ENCODE measurements at places on chromosomes 11 and 22. TPM values are rescaled to one million over a fixed set of nuclear protein-coding genes. Genes with fewer than 3 reads are reported as not detected.
A peak's percentile ranks its signal among the peaks of the same experiment; 100 is the strongest.

The CTNND1 gene
- total RNA-seq = 259 TPM

The PRR33 gene
- not detected for total RNA-seq

The CHEK1 gene
- total RNA-seq = 3.1 TPM

The MRGPRX4 gene
- total RNA-seq = not detected

The CNGA4 gene
- not detected for total RNA-seq

GRCh38 chr11:79083352-79083751 is 357.5 kb downstream of the TENM4 start:
- no peaks in the 10 kb centered on the region for H3K4me1 ChIP-seq
- H3K4me3 ChIP-seq = no peak overlapping the region
- DNase-seq = no peak
- no peak overlapping the region for H3K27ac ChIP-seq
- no peaks in the 10 kb centered on the region for H3K27me3 ChIP-seq

GRCh38 chr11:5524756-5525155 is 8.3 kb upstream of the UBQLNL start:
- DNase-seq = no peak
- no peaks in the 10 kb centered on the region for H3K36me3 ChIP-seq
- no peaks in the 10 kb centered on the region for H3K4me1 ChIP-seq
- no peak overlapping the region for H3K27ac ChIP-seq
- no peak overlapping the region for H3K4me3 ChIP-seq

GRCh38 chr11:130121445-130121978 is 38.1 kb upstream of the ST14 start:
- peaks cover 4% of the 10 kb centered on the region for H3K4me1 ChIP-seq
- H3K4me3 ChIP-seq = no peak overlapping the region
- H3K36me3 ChIP-seq = no peaks in the 10 kb centered on the region
- DNase-seq = no peak

DNA sequence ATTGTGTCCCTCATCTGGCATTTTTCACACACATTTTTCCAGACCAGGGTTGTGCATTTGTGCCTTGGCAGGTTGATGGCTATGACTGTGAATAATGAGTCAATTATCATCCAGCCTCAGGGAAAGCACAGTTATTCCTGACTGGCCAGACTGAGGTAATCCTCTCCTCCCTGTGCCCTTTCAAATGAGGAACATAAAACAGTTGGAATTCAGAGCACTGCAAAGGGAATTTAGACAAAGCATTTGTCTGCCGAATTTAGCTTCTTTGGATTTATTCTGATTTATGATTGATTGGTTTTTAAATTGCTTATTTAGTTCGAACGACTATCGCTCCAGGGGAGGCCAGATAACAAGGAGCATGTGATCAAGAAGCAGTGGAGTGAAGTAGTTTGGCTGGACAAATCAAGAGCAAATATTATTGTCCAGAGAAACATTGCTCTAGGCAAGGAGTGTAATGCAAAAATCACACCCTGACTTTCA is 30.8 kb upstream of the RAG2 start:
- no peak overlapping the region for H3K27ac ChIP-seq
- H3K27me3 ChIP-seq = no peaks in the 10 kb centered on the region
- no peak for DNase-seq
- H3K36me3 ChIP-seq = no peaks in the 10 kb centered on the region
- H3K4me3 ChIP-seq = no peak overlapping the region

- H3K4me3 ChIP-seq = peak overlapping the region; percentile 22
- no peaks in the 10 kb centered on the region for H3K4me1 ChIP-seq
- DNase-seq = no peak
- H3K36me3 ChIP-seq = no peaks in the 10 kb centered on the region
Measured at GRCh38 chr11:119433358-119433725, 10.4 kb upstream of the THY1 start.

DNA sequence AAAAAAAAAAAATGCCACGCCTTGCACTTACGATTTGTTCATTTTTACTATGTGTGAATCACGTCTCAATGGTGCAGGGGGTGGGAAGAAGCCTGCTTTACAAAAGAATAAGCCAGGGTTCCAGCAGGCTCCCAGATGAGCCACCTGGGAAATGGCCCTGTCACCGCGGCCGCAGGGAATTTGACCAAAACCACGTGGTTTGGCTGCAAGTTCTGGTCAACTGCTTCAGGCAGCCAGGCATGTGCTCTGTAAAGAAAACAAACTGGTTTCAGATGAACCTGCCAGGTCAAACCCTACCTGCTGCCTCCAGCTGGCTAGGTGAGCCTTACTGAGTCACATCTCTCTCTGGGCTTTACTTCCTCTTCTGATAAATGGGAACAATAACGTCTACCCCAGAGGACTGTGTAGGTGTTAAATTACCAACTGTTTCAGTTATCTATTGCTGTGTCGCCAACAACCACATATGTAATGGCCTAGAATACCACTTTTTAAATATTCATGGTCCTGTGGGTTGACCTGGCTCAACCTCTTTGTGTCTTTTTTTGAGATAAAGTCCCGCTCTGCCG is 30.5 kb upstream of the GCAT start:
- H3K27me3 ChIP-seq = no peaks in the 10 kb centered on the region
- peak overlapping the region; percentile 34 for H3K4me3 ChIP-seq
- H3K4me1 ChIP-seq = peaks cover 7% of the 10 kb centered on the region

GRCh38 chr11:14567064-14567651 is 47.0 kb upstream of the PSMA1 start:
- H3K4me3 ChIP-seq = no peak overlapping the region
- H3K4me1 ChIP-seq = no peaks in the 10 kb centered on the region
- H3K27ac ChIP-seq = no peak overlapping the region
- no peaks in the 10 kb centered on the region for H3K27me3 ChIP-seq

DNA sequence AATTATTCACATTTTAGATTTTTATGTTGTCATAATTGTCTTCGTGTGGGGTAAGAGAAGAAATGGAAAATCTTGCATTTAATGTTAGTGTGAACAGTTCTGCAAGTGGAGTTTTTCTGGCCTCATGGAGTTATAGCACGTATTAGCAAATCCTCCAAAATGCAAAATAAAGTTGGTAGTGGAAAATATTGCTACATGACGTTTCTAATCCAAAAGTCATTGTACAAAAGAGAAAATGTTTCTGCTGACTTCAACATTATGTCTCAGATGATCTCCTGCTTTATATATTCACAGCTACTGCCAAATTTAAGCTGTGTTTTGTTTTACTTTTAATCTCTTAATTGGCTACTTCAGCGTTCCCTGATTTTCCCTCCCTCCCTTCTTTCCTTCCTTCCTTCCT is 1804.0 kb upstream of the RAG2 start:
- no peak overlapping the region for H3K4me3 ChIP-seq
- H3K27me3 ChIP-seq = no peaks in the 10 kb centered on the region
- H3K27ac ChIP-seq = no peak overlapping the region

DNA sequence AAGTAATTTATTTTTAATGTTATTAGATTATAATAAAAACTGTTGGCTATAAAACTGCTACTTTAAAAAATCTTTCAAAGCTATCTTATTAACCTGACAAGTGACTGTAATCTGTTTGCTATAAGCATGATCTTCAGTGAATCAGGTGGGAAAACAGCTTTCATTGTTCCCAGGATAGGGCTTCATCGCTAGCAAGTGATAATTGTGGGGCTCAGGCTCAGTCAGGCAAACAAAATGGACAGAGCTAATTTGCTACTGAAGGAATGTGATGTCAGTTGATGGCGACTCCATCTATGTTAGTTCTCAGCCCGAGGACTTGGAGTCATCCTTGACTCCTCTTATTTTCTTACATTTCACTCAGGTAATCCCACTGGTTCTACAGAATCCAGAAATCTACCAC is 125.0 kb downstream of the RASSF10 start:
- H3K27ac ChIP-seq = no peak overlapping the region
- H3K27me3 ChIP-seq = no peaks in the 10 kb centered on the region
- H3K36me3 ChIP-seq = no peaks in the 10 kb centered on the region
- H3K4me1 ChIP-seq = no peaks in the 10 kb centered on the region
- no peak overlapping the region for H3K4me3 ChIP-seq

- no peak overlapping the region for H3K4me3 ChIP-seq
- H3K27ac ChIP-seq = no peak overlapping the region
Measured at GRCh38 chr11:42043312-42043711, 583.9 kb upstream of the LRRC4C start.

DNA sequence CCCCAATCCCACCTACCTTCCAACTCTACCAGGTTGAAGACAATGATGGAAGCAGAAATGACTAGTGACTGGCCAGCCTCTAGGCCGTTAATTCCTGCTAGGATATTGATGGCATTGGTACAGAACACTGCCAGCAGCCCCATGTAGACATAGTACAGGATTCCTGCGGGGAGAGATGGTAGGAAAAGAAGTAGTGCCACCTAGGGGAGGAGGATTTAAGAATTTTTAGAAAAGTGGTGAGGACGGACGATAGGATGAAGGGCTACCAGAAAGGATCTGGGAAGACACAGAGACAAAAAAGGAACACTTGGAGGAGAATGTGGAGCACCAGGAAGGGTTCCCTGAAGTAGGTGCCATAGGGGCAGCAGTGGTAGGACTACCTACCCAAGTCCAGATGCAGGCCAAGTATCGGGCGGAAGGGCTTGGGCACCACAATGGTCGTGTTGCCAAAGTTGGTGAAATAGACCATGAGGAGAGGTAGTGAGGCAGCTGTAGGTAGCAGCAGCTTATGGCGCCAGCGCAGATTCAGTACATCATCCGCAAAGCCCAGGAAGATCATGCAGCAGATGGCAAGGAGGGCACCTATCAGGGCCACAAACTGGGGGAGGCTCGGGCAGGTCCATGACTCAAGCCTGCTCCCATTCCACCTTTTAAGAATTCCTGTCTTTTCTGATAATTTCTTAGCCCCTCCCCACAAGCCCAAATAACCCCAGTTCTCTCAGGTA is 1.2 kb downstream of the DPAGT1 start:
- H3K36me3 ChIP-seq = peaks cover 11% of the 10 kb centered on the region
- peak overlapping the region; percentile 94 for H3K27ac ChIP-seq
- DNase-seq = no peak
- peaks cover 4% of the 10 kb centered on the region for H3K4me1 ChIP-seq

GRCh38 chr11:66326261-66327111 is 9.6 kb upstream of the CD248 start:
- H3K27ac ChIP-seq = peak overlapping the region; percentile 91
- DNase-seq = no peak
- no peaks in the 10 kb centered on the region for H3K36me3 ChIP-seq
- no peak overlapping the region for H3K4me3 ChIP-seq
- peaks cover 3% of the 10 kb centered on the region for H3K4me1 ChIP-seq
- H3K27me3 ChIP-seq = no peaks in the 10 kb centered on the region

DNA sequence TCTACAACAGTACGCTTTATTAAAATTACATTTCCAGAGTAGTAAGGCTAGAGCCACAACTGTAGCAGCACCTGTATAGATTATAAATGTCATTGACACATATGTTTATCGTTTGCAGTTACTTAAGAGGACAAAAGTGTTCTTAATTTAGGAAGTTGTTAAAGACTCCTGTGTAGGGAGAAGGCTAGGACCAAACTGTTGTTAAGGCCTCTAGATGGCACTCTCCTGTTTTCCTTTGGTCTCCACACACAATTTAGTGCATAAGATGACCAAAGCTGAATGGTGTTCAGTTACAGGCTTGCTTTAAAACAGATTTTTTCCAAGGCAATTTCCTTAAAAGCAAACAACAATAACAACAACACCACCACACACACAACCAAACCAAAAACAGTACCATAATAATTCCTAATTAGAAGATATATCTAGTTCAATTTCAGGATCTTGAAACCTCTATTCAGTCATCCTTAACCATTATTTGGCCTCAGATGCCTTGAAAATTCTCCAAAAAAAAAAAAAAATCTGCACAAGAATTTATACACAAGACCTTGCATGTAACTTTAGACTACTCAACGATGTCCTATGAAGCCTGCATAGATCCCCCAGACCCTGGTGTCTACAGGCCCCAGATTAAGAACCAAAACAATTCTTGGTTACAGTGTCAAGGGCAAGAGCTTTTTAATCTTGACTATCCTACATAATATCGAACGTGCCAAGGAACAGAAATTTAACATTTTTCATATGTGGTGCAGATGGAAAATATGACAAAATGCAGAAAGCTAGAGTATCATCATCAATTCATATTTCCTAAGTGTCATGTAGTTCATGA is 42.6 kb upstream of the APOA1 start:
- no peaks in the 10 kb centered on the region for H3K36me3 ChIP-seq
- no peaks in the 10 kb centered on the region for H3K4me1 ChIP-seq
- no peak overlapping the region for H3K27ac ChIP-seq
- no peaks in the 10 kb centered on the region for H3K27me3 ChIP-seq
- no peak overlapping the region for H3K4me3 ChIP-seq
